ENCODE measurements at places on chromosomes 6 and 20.

- DNase-seq: no peak
Observed at GRCh38 chr6:44676246-44676790, 288.8 kb downstream of the CDC5L start.

GRCh38 chr20:53837126-53837826 lies 233.1 kb downstream of the BCAS1 start:
- DNase-seq: no peak

DNA sequence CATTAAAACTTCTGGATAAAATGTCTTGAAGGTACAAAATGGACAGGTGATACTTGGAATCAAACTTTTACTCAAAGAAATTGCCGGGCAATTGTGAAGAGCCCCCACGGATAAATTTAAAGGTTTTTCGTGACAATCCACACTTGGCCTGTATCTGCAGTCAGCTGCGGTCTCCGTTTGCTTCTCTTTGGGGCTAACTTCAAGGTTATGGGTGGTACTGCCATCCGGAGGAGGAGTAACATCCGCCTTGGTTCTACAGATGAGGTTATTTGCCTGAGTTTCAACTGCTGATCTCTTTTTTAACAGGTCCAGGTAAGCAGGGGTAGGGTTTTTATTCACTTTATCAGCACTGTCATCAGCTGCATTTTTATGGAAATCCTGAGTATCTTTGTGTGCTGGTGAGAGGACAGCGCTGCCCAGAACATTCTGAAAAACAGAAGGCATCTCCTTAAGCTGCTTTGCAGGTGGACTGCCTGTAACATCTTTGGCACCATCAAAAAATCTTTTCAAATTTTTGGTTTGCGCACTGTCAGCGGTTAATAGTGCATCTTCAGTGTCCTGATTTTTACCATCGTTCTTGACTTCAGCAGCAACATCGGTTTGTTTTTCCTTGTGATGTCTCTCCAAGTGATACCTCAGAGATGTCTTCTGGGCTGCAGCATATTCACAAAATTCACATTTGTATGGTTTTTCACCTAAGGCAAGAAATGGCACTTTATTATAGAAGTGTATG lies 16.9 kb downstream of the ZNF217 start:
- no peak for DNase-seq

GRCh38 chr20:1500496-1500895 lies 9.3 kb upstream of the SIRPB2 start:
- DNase-seq: no peak

- DNase-seq: no peak
Observed at GRCh38 chr20:44098657-44099056, 88.3 kb downstream of the JPH2 start.

GRCh38 chr6:81762606-81763005 lies 10.1 kb upstream of the TENT5A start:
- no peak for DNase-seq
